ENCODE measurements at places on chromosomes 13 and 19.

DNA sequence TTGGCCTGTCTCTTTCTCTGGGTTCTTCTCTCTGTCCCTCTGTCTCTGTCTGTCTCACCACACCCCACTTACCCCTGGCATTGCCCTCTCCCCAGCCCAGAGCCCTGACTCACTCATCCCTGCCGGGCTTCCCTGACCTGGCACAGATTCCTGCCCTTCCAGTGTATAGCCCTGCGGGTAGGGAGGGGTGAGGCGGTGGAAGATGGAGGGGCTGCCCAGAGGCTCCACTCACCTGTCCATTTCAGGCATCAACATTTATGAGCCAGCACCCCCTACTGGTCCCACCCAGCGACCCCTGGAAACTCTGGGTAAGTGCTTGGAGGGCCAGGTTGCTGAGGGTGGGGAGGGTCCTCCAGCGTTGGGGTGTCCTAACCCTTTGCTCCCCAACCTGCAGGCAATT, 1.0 kb downstream of the NCCRP1 start:
- no peak for DNase-seq

DNA sequence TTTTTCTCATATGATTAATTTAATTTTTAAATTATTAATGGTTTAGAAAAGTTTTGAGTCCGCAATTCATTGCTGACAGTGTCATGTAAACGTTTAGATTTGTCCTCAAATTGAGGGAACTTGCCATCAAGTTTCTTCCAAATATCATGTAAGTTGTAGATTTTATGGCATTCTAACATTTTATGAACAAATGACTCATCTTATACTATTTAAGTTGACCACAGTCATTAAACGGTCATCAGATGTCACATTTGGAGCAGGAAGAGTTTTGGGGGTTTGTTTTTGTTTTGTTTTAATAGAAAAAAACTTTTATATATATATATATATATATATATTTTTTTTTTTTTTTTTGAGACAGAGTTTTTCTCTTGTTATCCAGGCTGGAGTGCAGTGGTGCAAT, 4.3 kb downstream of the ZNF114 start:
- no peak for DNase-seq

DNA sequence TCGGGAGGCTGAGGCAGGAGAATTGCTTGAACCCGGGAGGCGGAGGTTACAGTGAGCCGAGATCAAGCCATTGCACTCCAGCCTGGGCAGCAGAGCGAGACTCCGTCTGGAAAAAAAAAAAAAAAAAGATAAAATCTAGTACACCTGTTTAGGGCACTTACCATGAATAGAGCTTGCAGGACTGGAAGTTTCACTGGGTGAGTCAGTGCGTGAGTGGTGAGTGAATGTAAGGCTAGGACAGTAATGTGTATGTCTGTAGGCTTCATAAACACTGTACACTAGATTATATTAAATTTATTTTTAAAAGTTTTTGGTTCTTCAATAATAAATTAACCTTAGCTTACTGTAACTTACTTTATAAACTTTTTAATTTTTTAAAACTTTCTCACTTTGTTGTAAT, 22.9 kb downstream of the PPP5C start:
- no peak for DNase-seq

DNA sequence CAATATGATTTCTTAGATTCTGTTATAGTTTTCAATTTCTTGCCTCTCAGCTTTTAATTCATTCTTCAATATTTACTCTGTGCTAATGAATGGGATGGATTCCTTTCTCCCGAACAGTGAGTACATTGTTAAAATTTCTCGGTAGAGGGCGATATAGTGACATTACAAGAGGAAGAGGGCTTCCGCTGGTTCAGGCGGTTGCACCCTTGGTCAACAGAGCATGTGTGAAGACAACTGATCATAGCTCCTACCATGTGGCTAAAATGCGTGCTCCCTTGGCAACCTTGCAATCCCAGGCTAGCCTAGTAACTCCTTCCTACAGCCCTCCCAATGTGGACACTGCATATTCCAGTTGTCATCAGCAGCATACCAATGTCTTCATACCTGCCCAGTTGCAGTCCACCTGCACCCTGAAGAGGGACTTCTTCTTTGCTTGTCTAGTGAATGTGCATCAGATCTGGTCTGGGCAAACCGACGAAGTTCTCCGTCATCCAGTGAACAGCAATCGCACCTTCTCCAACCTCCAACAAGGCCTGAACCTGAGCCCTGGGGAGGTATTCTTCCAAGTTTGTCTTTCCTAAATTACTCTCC, 653.0 kb upstream of the GPC6 start:
- no peak for DNase-seq

Measured in NCI-H1694 (cell line).